Spinal cord (tissue), 10 donors: ENCODE measurements at places on chromosomes 2 and 18. TPM values are rescaled to one million over a fixed set of nuclear protein-coding genes. Genes with fewer than 3 reads are reported as not detected.

ABCB11 gene
- 0.66 TPM for total RNA-seq

NR4A2 gene
- total RNA-seq, result 6.4 TPM

TUBA3D gene
- not detected for total RNA-seq

PRSS56 gene
- total RNA-seq, result 1.5 TPM

MAPK4 gene
- 21.6 TPM for total RNA-seq
